K562 (cell line): ENCODE measurements at places on chromosomes 7 and 10. TPM values are rescaled to one million over a fixed set of nuclear protein-coding genes. Genes with fewer than 3 reads are reported as not detected.

The SUN3 gene
- total RNA-seq: not detected in 2 replicates

The OAT gene
- total RNA-seq: 119 and 132 TPM in 2 replicates

The TMEM236 gene
- 0.04 TPM in 2 replicates for total RNA-seq

The H2BK1 gene
- not detected in 2 replicates for total RNA-seq

The CTAGE4 gene
- total RNA-seq: 0.07 TPM in 1 of 2 replicates, not detected in the other

The CHN2 gene
- total RNA-seq: 0.38 and 0.44 TPM in 2 replicates

The GIMAP4 gene
- total RNA-seq: 0.16 and 0.42 TPM in 2 replicates

The ANLN gene
- 50.3 and 58.2 TPM in 2 replicates for total RNA-seq

The CC2D2B gene
- 0.29 TPM in 1 of 2 replicates, not detected in the other for total RNA-seq

The AGR3 gene
- not detected in 2 replicates for total RNA-seq

The AGAP6 gene
- 22.3 and 23.3 TPM in 2 replicates for total RNA-seq

The MAGI2 gene
- 0.94 and 1.1 TPM in 2 replicates for total RNA-seq

The CFAP58 gene
- total RNA-seq: 0.60 and 0.69 TPM in 2 replicates
